ENCODE measurements at places on chromosomes 2 and 18.

DNA sequence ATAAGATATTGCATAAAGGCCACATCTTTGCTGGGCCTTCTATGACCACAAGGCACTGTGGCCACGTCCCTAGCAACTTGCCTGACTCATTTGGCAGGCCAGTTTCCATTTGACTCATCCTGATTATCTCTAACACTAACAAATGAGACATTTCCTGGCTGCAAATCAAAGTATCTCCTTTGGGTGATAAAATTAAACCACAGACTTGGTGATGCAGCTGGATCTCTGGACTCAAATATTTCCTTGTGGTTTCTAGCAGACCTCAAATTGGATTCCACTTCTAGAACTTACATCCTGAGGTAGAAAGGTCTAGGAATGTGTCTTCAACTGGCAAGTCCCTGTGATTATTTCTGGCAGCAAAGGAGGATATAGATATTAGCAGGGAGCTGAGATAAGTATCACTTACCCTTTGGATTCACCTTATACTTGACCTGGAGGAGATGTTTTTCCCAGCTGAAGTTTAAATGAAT, 167.9 kb upstream of the NXPH2 start:
- no peak for DNase-seq

DNA sequence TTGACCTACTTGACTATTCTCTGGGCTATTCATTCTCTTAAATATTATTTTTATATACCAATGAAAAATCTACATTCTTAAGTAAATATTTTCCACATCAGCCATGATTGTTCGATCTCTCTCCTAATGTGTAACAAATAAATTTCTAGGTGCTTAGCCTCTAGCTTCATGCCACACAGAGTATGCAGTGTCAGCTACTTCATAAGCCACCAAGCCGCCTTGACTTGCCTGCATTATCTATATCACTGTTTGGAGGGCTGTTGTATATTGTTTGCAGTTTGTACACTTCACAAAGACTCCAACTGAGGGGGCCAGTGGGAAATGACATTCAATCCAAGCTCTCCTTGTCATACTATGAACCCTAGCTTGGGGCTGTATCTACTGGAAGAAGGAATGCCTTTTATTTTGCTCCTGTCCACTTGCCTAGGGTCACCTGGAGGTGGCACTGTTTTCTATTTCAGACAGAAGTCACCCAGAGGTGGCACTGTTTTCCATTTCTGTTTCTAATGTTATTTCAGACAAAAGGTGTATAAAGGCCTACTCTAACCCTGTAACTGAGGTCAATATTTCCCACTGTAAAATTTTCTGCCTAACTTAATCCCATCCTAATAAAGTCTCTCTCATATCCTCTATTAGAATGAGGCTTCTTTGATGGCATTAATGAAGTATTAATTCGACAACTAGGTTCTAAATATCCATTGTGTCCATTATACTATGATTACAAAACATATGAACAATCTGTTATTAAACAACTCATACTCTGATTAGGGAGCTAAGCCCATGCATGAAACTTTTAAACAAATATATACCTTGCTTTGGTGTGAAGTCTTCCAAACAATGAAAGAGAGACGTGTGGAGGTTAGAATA, 36.4 kb downstream of the COL5A2 start:
- DNase-seq: no peak

GRCh38 chr2:71613953-71614925, 160.9 kb downstream of the DYSF start:
- no peak for DNase-seq

DNA sequence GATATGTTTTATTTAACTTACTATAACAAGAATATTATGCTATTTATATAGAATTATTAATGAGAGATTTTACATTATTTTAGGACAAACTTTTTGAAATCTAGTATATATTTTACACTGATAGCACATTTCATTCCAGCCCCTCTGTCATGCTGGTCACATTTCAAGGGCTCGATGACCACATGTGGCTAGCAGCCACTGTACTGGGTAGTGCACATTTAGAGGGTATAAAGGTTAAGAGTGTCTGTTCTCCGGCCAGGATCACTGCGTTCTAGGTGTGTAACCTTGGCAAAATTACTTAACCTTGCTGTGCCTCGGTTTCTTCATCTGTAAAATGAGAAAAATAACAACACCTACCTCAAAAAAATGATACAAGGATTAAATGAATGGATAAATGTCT, 87.2 kb upstream of the TNP1 start:
- no peak for DNase-seq

- no peak for DNase-seq
Observed at GRCh38 chr2:20674974-20675679, 8.2 kb downstream of the GDF7 start.

DNA sequence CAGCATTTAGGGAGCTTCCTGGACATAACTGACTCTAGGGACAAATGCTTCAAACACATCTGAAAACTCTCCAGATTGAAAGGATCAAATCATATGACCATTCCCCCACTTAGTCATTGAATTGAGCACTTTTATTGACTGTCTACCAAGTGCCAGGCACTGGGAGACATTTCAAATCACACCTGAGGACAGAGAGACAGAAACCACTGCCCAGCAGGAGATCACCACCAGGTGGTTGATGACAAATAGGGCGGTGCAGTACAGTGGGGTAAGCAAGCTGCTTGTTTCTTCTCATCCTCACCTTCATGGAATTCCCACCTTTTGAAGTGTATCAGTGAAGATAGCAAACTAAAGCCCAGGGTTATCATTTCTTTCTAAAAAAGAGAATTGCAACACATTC, 19.0 kb upstream of the CXCR4 start:
- DNase-seq: no peak

DNA sequence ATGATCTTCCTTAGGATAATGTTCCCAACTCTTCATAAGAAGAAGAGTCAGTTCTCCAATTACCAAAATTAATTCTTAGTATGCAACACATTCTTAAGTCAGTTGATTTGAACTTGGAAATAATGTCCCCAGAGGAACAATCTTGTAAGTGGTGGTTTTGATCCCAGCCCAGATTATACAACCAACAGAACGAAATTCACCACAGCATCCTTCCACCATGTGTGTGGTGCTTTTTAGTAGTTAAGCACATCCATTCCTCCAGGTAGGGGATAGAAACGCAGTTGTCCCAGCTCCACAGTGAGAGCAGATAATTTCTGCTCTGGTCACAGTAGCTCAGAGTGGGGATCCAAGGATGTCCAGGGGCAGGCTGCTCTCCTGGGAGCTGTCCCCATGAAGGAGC, 161.7 kb upstream of the SLC39A10 start:
- no peak for DNase-seq

GRCh38 chr2:191977754-191978153, 130.9 kb upstream of the CAVIN2 start:
- DNase-seq: no peak

- no peak for DNase-seq
Observed at GRCh38 chr2:31654241-31654640, 73.5 kb upstream of the SRD5A2 start.

DNA sequence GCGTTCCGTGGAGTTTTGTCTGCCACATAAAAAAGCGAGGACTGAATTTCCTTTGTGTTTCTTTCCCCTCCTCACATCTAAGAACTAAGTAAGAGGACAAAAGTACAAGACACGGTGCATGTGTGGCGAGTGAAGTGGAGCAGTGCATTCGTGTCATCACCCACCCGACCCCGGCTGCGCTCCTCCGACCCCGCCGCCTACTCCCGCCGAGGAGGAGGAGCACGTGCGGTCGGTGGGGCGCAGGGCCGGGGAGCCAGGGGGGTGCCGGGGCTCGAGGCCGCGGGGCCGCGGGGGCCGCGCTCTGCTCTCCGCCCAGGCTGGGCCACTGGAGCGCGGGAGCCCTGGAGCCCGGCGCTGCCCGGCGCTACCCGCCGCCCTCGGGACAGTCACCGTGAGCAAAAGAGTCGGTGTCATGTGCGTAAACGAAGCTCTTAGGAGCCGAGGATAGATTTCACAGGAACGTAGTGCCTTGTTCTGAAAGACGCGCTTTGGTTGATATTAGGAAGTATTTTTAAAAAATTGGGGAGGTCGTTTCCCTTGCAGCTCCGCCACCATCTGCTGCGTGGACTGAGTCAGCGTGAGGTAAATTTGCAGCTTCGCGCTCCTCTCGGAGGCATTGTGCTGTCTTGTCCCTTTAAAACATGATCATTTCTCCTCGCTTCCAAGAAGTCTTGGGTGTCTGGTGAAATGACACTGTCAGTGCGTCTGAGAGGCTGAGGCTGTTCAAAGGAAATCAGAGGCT, 11.0 kb downstream of the TBR1 start:
- no peak for DNase-seq

DNA sequence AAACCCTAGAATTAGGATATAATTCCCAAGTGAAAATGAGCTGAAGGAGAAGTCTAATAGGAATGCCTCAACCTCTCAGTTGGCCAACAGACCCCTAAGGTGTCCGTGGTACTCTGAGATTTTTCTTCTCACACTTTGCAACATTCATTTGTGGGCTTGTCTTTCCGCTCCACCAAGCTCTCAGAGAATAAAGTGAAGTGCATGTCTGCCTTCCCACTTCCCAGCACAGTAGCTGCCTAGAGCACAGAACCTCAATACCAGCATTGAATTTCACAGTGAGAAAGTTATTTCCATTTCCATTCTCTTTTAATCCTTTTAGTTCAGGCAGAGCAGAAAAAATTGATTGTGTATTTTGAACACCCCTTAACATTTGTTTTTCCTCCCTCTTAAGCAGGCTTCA, 451.8 kb downstream of the TGIF1 start:
- DNase-seq: no peak

- DNase-seq: no peak
Observed at GRCh38 chr2:219687882-219688559, 60.6 kb downstream of the SLC4A3 start.

GRCh38 chr18:58847383-58848071, 17.1 kb upstream of the ZNF532 start:
- no peak for DNase-seq

DNA sequence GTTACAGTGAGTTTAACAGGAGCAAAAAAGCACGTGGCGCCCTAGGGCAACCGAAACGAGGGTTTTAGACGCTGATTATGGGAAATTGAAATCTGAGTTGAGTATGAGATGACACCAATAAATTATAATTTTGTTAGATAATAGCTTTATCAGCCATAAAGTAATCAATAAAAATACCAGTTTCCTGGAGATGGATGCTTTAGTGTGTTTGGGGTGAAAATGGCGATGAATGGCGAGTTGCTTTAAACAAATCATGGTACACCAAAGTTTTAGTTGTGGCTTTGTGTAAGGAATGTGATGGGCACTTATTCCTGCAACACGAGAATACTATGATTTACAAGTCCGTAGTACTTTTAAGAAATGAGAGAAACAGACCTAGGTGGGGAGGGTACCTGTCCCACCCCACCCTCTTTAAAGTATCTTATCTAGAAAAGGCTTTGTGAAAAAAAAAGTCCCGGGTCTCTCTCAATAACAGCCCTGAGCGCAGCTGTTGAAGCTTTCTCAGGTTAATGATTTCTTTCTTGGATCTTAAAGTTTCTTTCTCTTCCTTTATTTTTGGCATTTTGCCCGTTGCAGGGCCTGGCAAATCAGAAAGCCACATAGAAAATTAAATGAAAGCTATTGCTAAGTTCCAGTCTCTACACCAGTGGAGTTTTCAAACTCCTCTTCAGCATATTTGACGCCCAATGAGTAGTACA, 1.5 kb upstream of the RRM2 start:
- no peak for DNase-seq

DNA sequence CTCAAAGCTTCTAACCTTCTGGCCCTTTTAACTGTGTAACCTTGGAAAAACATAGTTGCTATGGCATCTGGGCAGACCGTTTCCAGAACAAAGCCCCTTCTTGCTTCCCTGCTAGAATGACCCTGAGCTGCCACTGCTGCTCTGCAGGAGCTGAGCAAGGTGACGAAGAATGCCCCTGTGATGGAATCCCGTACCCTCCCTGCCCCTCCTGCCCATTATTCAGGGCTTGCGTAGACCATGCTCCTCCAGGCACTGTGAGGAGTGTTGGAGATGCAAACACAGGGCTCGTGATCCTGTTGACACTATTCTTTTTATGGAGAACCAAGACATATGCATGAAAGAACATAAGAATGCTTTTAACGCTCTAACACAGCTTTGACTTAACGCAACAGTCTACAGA, 191.1 kb downstream of the CDH2 start:
- no peak for DNase-seq

- no peak for DNase-seq
Observed at GRCh38 chr2:46555011-46555410, 75.6 kb downstream of the TMEM247 start.

DNA sequence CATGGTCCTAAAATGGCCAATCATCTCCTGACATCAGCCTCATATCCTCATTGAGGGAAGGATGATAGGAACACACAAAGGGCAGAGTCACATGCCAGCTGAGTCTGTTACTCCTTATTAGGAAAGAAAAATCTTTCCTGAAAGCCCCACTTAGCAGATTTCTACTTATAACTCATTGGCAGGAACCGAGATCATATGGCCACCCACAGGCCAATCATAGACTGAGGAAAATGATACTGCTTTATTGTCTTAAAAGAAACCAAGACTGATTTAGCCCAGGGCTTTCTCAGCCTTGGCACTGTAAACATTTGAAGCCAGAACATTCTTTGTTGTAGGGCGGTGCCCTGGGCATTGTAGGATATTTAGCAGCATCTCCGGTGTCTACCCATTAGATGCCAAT, 18.7 kb downstream of the GKN2 start:
- no peak for DNase-seq

- DNase-seq: no peak
Observed at GRCh38 chr2:234898534-234899053, 53.2 kb upstream of the SH3BP4 start.

GRCh38 chr2:16640867-16641266, 24.8 kb downstream of the CYRIA start:
- DNase-seq: no peak

DNA sequence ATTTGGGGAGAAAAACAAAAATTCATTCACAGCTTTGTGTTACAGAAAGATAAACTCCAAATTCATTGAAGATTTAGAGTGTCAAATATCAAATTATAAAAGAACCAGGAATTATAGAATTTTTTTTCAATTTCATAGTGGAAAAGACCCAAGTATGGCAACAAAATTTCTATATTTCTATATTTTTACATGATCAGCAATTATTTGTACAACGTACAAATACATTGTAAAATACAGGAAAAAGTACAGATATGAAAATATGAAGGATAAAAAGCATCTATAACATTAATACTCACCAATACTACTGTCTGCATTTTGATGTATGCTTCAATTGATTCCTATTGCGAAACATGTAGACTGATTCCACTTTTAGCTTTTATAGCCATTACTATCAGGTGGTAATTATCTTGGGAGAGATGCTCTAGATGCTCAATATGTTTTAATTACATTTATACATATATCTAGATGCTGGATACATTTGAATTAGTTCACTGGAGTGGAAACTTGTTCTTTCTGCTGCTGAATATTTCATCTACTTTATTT, 4.0 kb downstream of the SH3YL1 start:
- no peak for DNase-seq

GRCh38 chr2:237982039-237982725, 15.4 kb downstream of the UBE2F start:
- no peak for DNase-seq

- no peak for DNase-seq
Observed at GRCh38 chr2:169891593-169892298, 64.5 kb downstream of the UBR3 start.
